ENCODE measurements at places on chromosomes 13 and 19.

DNA sequence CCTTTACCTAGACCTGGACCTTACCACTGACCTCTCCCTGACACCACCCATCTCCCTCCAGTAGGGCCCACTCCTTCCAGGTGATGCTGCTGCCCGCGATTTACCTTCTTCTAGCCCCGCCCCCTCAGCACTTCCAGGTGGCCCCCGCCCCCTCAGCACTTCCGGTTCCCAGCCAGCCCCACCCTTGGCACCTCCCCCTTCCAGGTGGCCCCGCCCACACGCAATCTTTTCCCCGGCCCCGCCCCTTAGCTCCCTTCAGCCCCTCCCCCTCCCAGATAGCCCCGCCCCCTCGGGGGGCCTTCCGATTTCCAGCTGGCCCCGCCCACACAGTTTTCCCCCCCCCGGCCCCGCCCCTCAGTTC is 586 bp downstream of the LIG1 start:
- peak; percentile 60 for DNase-seq

- no peak for DNase-seq
Measured at GRCh38 chr19:46205183-46205984, 24.2 kb upstream of the IGFL1 start.

DNA sequence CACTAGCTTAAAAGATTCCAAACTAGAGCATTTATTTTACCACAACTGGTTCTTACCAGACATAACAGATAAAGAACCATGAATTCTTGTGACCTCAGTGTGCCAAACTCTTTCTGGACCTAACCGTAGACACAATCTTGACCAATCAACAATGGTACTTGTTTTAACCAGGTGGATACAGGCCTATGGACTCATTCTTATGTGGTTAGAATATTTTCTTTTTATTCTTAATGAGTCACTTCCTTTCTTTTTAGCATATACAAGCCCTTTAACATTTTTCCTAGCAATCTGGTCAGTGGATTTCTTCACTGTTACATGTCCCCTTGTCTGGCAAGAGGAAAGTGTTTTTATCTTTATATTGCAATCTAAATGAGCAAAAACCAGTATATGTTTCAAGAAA is 792.1 kb upstream of the SPRY2 start:
- DNase-seq, result no peak

DNA sequence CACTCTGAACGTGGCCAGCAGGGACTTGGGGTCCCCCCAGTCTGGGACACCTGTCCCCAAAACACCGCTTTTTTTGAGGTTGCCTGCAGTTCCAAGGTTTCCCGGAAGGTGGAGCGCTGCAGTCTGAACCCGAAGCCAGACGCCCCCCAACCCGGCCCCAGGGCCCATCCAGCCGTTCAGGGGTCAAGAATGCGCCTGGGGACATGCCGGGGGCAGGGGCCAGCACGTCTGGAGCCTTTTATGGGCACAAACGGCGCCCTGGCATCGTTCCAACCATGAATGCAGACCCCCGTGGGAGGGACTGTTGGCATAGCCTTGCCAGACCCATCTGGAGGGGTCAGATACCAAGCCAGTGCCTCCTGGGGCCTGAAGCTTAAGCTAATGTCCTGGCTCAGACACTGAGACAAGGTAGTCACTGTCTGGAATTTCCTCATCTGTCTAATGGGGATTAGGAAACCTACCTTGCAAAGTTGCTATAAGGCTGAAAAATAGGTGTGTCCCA is 6.9 kb downstream of the S1PR5 start:
- no peak for DNase-seq

GRCh38 chr19:41871573-41872383 is 5.3 kb upstream of the CD79A start:
- peak; percentile 63 for DNase-seq

GRCh38 chr13:28384789-28385188 is 110.1 kb downstream of the FLT1 start:
- peak; percentile 20 for DNase-seq

All from GM19239 (cell line).